ENCODE measurements at places on chromosomes 12 and 14.

GRCh38 chr12:70197345-70197744 lies 45.9 kb upstream of the CNOT2 start:
- DNase-seq: no peak

DNA sequence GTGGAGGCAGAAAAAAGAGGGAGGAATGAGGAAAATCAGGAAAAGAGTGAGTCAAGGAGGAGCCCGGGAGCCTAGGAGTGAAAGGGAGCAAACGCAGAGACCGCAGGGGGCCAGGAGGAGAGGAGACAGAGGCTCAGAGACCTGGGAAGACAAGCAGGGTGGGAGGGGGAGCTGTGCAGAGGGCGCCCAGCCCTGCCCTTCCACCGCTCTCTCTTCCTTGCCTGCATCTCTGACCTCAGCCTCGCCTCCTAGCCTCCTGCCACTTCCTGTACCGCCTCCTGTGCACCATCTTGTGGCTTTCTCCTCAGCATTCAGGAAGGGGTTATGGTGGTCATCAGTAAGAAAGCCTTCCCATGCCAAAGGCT lies 1.3 kb downstream of the CLSTN3 start:
- DNase-seq: no peak

GRCh38 chr14:100546051-100546443 lies 41.2 kb downstream of the BEGAIN start:
- no peak for DNase-seq

DNA sequence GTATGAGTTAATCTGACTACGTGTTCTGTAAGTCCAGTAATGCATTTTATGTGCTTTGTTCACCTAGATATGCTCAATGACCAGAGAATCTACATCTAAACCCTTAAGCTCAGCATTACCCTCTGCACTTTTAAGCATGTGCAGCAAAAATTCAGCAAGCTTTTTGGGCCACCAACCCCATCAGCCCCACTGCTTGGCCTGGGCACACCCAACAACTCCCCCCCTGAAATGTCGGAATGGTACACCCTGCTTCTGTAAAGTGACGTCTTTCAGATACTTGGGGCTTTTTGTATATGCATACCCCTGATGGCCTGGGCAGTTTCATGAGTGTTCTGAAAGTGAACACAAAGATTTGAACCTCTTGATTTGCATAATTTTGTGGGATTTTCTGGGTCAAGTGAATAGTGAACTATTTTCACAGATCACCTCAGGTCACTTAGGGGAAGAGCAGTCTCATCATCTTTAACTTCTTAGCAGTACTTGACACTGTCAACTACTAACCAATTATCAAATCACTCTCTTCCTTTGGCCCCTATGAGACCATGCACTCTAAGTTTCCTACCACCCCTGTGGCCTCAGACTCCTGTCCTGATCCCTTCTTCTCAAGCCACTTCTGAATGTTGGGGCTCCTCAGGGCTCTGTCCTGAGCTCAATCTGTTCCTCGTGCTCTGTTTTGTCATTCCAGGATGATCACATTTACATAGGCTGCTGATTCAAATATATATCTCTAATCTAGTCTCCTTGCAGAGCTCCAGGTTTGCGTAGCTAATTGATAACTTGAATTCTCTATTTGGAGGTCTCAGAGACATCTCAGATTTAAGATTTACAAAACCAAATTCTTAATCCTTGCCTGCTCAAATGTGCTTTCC lies 36.3 kb upstream of the PPM1A start:
- no peak for DNase-seq

All from esophagus squamous epithelium (tissue), 5 donors.